ENCODE measurements at places on chromosomes 13 and 19.

DNA sequence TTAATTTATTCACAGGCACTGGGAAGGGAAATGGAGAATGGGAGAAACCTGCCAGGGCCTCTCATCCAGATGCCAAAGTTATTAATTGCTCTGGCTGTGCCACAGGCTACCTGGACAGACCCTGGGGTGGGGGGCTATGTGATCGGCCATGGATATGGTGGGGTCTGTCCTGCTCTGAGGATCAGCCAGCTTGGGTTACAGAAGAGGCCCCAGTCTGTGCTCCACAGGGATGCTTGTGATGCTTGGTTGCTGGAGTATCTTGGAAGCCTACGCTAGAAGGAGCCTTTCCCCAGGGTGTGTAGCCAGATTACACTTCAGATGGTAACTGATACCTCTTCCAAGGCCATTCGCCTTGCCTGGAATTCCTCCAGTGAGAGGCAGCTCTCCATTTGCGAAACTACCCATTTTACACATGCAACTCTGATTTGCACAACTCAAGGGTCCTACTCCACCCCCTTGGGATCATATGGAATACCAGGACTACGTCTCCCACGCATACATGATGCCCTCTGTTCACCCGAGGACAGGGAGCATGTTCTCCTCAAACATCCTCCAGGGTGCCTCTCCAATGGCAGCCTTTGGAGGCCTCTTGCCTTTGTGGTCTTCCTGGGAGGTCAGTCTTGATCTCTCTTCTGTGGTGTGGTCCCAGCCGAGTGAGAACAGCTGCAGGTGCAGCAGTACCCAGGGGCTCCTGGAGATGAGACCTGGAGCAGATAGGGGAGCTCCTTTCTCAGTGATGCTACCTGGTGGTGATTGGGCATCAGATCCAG lies 186.6 kb upstream of the TSHZ3 start:
- DNase-seq: no peak

GRCh38 chr19:29006057-29006735 lies 206.8 kb downstream of the UQCRFS1 start:
- no peak for DNase-seq

DNA sequence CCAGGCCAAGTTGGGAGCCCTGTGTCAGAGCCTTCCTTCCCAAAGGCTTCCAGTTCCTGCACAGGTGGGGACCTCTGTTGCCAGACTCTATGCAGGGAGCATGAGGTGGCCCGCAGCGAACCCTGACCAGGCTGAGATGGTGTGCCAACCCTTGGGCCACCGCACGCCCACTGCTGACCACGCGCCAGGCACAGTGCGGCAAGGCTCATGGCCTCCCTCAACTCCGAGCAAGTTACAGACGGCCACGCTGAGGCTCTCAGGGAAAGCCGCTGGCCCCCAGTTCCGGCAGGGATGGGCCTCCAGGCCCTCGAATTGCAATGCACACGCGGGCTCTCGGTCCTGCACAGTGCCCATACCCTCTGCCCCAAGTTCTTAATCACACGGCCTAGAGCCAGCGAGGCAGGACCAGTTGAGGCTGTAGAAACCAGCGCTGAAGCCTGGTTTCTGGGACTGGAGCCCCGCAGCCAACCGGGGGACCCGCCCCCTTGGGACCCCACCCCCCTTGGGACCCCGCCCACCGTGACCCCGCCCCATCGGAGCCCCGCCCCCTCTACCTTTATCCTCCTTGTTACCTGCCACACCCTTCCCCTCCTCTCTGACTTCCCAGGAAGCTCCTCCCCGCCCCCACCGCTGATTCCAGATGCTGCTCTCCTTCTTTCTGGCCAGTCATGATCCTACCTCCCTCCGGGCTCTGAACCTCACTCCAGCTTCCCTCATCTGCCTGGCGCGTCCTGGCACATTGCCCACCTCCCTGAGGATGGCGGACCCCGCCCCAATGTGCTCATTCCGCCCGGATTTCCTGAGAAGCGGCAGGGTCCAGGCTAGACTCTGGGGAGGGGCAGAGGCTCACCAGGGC lies 6.0 kb downstream of the PEX11G start:
- DNase-seq: no peak

DNA sequence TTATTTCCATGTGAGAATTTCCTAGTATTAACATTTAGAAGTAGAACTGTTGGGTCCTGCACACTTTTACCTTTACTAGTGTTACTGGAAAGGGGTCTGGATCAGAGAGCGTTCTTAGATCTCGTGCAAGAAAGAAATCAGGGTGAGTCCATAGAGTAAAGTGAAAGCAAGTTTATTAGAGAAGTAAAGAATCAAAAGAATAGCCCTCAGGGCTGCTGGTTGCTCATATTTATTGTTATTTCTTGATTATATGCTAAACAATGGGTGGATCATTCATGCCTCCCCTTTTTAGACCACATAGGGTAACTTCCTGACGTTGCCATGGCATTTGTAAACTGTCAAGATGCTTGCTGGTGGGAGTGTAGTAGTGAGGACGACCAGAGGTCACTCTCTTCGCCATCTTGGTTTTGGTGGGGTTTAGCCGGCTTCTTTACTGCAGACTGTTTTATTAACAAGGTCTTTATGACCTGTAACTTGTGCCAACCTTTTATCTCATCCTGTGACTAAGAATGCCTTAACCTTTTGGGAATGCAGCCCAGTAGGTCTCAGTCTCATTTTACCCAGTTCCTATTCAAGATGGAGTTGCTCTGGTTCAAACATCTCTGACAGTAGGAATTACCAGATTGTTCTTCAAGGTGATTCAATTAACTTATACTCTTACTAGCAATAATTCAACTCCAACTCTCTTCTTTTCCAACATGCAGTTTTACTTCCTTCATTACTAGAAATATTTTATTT lies 27.4 kb downstream of the NDFIP2 start:
- no peak for DNase-seq

DNA sequence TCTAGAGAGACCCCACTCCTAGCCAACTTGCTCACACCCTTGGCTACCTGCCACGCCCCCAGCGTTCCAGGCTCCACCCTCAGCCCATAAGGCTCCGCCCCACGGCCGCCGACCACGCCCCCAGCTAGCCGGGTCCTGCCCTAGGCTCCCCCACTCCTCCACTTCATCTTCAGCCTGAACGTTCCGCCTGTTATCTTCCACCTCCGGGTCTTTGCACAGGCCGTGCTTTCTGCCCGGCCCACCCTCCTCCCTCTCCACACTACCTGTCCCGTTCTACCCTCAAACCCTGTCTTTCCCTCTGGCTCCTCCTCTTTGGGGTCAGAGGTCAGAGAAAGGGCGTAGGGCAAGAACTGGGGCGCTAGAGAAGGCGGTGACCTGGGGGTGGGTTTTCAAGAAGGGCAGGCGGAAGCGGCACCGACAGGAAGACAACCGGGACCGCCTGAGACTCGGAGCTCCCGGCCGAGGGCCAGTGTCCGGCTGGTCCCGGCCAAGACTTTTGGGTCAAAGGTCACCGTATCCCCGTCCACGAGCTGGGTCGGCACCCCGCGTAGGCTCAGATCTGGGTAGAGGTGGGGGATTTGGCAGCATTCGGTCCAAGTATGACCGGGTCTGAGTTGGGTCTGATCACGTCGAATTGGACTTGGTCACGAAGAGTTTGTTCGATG lies 2.2 kb downstream of the PDE4C start:
- peak; percentile 36 for DNase-seq

- DNase-seq: no peak
Observed at GRCh38 chr13:84590663-84591062, 708.4 kb upstream of the SLITRK1 start.

DNA sequence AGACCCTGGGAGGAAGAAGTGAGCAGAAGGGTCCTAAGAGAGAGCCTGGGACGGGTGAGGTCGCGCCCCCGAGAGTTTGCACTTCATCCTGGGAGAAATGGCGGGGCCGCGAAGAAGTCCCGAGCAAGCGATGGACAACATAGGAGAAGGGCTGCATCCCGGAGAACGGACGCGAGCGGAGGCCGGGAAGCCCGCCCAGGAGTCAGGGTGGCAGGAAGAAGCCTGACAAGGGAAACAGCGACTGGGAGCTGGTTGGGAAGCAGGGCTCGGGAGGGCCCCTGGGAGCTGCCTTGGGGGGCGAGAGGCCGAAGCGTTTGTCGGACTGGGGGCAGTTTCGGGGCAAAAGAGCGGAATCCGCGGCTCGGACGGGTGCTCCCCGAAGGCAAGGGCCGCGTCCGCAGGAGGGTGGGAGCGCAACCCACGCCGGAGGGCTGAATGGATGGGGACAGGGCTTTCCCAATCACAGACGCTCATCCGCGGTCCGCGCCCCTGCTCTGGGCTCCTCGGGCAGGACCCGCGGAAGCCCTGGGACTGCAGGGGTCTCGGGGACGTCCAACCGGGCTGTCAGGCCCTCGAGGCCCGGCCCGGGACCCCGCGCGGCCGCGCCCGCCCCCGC lies 469 bp downstream of the ABHD17A start:
- no peak for DNase-seq

DNA sequence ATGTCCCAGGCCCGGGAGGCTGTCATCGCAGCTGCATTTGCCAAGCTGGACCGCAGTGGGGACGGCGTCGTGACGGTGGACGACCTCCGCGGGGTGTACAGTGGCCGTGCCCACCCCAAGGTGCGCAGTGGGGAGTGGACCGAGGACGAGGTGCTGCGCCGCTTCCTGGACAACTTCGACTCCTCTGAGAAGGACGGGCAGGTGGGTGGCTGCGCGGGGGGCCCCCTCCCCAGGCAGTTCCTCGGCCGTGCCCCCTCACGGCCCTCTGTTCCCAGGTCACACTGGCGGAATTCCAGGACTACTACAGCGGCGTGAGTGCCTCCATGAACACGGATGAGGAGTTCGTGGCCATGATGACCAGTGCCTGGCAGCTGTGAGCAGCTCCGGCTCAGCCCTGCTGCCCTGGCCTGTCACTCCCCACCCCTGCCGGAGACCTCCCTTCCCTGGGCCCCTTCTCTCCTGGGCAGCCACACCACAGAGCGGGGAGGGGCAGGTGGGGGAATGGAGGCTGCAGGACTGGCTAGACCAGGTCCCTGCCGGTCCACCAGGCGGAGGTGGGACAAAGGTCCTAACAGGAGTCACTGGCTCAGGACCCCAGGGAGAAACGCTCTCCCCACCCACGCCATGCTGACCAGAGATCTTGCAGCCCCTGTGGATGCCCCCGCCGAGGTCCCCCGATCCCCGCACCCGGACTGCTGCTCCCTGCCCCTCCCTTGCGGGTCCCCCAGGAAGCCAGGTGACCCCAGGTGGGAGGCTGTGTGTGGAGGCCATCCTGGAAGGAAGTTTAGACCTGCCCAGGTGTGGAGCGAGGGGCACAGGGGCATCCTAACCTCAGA lies 1.1 kb downstream of the CAPS start:
- no peak for DNase-seq

GRCh38 chr19:10422046-10422461 lies 1.7 kb downstream of the PDE4A start:
- peak; percentile 49 for DNase-seq

GRCh38 chr19:40598121-40598917 lies 2.9 kb upstream of the LTBP4 start:
- DNase-seq: peak; percentile 97

DNA sequence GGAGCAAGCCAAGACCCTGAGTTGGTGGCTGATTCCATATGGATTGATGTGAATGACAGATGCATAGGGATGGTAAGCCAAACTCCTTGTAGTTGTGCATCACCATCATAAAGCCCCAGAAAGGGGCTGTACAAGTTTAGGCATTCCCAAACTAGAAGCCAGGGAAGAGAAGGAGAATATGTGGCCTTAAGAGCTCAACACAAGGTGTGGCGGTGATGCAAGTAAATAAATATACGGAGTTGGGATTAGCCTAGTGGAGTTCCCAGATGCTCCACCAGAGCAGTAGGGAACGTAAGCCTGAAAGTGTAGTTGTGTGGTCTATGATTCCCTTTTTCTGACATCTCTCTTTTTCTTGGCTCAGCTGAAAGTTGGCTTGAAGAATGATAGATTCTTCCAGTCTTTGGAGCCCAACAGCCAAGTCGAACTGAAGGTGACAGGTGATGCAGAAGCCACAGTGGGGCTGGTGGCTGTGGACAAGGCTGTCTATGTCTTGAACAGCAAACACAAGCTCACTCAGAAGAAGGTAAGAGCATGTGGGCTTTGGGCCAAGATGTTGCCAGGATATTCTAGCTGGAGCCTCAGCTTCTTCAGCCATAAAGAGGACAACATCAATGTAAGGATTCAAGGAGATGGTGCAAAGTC lies 30.1 kb downstream of the RDH8 start:
- DNase-seq: no peak

DNA sequence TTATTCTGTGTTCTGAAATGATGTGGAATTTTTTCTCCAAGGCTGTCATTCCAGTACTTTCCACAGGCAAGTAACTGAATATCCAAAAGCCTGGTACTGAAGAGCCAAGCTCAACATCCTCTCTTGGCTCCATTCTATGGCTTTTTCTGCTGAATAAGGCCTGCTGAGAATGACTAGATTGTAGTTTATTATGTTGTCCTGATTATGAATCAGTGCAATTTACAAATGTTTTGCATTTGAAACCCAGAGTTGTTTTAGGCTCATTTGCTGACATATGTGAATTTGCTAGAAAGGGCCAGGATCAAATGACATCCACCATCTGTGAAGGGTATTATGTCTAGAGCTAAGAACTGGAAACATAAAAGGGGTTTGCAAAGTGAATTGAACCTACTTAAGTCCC lies 596.6 kb downstream of the KCTD12 start:
- DNase-seq: no peak

GRCh38 chr13:46137627-46138317 lies 32.9 kb upstream of the CPB2 start:
- DNase-seq: no peak

- DNase-seq: peak; percentile 94
Observed at GRCh38 chr19:10270180-10270615, 722 bp upstream of the ICAM1 start.

DNA sequence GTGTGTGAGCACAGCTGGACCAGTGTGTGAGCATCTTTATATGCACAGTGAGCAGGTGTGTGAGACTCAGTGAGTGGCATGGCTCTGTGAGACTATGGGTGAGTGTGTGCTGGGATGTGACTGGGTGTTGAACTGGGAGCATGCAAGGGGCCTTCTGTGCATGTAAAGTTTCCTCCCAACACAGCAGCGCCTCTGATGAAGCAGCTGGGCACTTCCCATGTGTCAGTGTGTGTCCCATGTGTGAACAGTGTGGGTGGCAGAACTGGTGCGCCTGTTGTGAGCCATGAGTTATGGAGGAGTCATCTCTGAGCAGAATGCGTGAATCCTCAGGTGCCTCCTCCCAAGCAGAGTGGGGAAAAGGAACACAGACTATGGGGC lies 24.1 kb downstream of the LGALS16 start:
- DNase-seq: no peak

DNA sequence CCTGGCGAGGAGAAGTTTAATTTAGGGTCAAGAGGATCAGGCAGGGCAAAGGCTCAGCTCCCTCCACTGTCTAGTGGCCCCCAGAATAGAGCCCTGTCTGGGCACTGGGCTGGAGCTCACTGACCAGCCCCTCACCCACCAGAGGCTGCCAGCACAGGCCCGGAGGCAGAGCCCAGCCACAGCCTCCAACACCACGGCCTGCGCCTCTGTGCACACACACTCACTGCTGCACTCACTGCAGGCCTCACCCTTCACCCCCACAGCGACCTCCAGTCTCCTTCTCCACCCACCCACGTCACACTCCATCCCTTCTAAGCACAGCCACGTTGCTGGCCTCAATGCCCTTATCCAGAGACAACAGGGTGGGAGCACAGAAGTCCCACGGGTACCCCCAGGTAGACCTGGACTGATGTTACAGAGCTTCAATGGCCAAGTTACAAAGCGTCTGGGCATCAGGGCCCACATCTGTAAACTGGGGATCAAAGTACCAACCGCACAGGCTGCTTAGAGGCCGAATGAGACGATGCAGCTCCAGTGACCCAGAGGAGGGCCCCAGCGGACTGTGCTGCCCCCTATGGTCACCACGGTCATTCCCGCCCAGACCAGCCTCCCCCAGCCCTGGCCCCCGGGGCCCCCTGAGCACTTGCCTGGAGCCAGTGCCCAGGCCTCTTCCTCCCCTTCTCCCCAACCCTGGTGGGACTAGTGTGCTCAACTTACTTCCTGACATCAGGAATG lies 4.5 kb upstream of the PRKD2 start:
- DNase-seq: no peak

- DNase-seq: no peak
Observed at GRCh38 chr13:21218351-21219035, 42.0 kb downstream of the MRPL57 start.
